ENCODE measurements at places on chromosomes 3 and 15. TPM values are rescaled to one million over a fixed set of nuclear protein-coding genes. Genes with fewer than 3 reads are reported as not detected.

- DNase-seq = no peak
These were observed 13.8 kb downstream of the ITIH4 start for GRCh38 chr3:52816654-52817053.

Gene SEMA7A
- 0.71 TPM for total RNA-seq

Gene RAB27A
- total RNA-seq = 4.0 TPM

Gene GPR62
- total RNA-seq = 0.16 TPM

- DNase-seq = no peak
These were observed 843.6 kb upstream of the ALCAM start for GRCh38 chr3:104523136-104523535.

DNA sequence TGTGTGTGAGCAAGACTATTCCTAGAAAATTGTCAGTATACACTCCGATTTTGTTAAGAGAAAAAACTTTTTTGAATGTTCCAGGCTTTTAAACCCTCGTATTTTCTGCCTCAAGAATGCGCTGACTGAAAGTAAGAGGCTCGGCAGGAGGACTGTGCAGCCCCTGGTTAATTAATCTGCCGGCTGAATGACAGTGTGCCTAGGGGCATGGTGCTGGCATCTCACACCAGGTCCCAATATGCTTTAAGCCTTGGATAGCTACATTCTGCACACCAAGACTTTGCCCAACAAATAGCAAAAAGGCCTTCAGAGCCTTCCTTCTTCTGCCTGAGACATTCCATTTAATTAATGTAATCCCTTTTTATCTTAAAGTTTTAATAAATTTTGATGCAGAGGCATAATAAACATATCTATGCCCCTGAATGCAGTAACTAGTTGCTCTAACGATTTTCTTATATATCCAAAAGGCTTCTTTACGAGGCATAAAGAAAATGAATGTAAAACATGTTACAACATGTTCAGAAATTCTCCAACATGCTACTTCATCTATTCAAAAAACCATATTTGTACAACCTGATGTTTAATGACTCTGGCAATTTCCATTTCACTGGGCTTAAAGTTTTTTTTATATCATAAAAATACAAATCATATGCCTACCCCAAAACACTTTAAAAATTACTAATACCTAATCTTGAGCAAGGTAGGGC, 37.9 kb downstream of the DPH6 start:
- no peak for DNase-seq

DNA sequence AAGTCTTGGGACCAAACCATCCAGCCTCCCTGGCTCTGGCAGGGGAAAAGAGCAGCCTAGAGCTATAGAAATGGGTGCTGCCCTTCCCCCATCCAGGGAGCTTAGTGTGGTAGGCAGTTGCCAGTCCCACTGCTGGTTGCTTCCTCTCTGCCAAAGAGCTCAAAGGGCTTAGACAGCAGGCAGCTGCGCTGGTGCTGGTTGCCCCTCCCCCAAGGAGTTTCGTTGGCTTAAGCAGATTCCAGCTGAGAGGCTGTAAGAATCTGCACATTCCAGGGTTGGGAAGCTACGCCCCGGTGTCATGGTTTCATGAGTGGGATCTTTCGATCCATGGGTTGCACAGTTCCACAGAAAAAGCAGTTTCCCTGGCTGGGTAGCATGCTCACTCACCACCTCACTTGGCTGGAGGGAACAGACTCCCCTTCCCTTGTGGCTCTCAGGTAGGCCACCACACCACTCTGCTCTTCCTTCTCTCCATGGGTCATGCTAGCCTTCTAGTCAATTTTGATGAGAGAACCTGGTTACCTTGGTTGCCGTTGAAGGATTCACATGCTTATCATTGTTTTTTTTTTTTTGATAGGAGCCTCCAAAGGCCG, 195.1 kb downstream of the EPHA6 start:
- DNase-seq = no peak

Gene EXD1
- not detected for total RNA-seq

GRCh38 chr3:23909341-23909740, 7.4 kb downstream of the NKIRAS1 start:
- DNase-seq = no peak

DNA sequence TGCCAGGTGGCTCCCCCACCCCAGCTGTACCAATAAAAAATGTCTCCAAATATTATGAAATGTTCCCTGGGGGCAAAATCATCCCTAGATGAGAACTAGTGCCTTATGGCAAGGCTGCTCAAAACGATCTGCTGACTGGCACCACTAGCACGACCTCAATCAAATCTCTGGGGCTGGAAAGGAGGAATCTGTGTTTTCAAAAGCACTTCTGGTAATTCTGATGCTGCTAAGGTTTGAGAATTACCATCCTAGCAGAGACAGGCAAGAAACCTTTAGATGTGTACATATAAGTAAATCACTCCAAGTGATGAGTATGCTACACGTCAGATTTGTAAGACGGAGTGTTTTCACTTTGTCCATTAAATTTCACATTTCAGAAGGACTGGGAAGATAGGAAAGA, 360.1 kb upstream of the THRB start:
- DNase-seq = no peak

DNA sequence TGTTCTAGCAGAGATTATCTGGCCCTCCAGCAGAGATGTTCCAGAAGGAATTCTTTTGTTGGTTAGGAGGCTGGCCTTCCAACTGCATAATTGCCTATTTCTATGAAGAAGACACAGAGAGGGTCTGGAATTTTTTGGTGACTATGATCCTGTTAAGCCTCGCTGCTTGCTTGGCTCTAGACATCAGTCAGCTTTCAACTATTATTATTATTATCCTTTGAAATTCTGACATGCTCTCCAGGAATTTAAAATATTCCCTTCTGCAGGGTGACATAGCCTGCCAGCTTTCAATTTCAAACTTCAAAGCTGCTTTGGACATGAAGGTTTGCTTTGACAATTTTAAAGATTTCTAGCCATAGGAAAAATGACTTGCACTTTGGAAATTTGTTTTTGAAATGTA, 26.3 kb upstream of the ZNF148 start:
- DNase-seq = no peak

DNA sequence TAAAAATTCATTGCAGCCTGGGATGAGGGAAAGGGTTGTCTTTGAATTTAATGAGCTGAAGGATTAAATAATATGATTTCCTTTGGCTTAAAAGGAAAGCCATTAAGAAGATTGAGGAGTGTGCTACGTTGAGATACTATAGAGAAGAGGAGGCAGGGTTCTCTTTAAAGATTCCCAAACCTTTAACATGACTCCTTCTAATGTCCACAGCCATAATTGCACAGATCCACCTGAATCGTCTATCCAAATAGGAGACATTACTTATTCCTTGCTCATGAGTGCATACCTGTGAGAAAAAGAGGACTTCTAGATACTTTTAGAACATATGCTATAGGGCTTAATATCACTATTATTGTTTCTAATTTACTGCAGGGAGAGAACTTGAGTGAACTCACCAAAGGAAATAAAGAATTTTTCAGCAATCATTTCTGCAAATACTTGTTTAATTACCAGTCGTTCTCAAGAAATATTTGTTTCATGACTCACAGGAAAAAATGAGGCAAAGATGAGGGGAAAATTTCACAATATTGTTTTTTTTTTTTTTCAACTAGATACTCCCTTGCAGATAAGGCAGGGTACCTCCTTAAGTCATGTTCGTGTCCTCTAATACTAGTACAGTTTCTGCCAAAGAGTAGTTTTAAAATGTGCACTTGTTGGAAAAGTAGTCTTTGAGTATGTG, 8.9 kb upstream of the SUCNR1 start:
- DNase-seq = no peak

GRCh38 chr3:187739561-187740332, 5.5 kb downstream of the BCL6 start:
- DNase-seq = peak; percentile 89

DNA sequence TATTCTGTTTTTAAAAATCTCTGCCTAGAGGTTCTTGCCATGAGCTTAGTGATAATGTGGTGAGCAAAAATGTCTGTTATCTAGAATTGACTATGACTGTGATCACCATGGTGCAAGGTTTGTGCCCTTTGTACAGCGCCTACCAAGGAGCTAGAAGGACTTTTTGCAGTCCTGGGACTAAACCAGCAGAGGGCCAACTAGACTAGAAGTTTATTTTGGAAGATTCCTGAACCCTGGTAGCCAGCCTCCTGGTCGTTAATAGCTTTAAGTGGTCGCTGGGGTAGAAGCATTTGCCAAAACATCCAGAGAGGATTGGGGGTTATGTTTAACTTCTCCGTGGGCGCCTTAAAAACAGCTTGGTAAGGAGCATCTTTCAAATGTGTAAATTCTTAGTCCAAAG, 7.8 kb downstream of the SCG5 start:
- DNase-seq = no peak

DNA sequence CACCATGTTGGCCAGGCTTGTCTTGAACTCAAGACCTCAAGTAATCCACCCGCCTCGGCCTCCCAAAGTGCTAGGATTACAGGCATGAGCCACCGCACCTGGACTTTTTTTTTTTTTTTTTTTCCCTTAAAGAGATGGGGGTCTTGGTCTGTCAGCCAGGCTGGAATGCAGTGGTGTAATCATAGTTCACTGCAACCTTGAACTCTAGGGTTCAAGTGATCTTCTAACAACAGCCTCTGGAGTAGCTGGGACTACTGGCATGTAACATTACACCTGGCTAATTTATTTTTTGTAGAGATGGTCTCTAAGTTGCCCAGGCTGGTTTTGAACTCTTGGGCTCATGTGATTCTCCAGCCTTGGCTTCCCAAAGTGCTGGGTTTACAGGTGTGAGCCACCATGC, 81.6 kb downstream of the ANKRD28 start:
- DNase-seq = no peak

DNA sequence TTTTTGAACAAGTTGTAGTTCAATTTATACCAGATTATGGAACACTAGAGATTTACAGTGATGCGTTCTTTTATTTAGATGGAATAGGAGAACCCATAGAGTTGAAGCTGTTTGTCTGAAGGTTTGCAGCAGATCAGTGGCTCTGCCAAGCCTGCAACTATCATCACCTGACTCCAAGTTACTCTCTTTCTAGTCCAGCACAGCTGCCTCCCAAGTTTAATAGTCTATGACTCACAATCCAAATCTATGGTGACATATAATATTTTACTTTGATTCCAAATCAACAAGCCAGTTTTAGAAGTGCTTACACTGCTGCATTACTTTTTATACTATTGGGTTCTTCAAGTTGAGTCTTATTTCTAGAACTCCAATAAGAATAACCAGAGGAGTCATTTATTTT, 400.4 kb downstream of the LPP start:
- no peak for DNase-seq

- DNase-seq = no peak
These were observed 377.0 kb downstream of the PLCL2 start for GRCh38 chr3:17261627-17262369.

GRCh38 chr15:69853544-69853951, 244.2 kb downstream of the TLE3 start:
- DNase-seq = no peak

DNA sequence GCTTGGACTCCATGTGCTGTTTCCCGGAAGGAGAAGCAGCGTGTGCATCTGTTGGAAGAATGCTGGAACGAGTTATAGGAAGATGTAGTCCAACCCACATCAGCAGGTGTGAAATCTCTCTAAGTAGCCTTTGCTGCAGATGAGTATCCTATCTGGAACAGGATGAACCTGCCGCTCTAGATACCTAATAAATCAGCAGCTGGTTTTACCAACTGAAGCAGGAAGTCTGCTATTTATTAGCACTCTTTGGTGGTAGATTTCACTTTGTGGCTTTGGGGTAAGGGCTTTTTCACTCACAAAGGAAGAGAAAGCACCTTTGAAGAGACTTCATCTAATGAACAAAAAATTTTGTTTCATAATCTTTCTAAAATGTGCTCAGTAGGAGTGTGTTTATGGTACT, 66.4 kb downstream of the DCUN1D1 start:
- no peak for DNase-seq

Gene DUOXA2
- not detected for total RNA-seq

DNA sequence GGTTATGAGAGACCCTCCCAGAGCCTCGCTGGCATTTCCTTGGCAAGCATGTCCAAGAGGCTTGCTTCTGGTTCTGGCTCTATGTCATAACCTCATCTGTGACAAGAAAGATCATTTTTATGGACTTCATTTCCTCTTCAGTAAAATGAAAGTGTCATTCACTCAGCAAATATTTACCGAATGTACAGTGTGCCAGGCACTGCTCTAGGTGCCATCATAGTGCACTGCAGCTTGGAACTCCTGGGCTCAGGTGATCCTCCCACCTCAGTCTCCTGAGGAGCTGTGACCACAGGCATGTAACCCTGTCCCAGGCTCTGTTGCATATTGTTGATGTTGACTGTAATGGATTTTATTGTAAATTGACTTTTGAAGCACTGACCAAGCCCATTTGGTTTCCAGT, 18.7 kb upstream of the ITPKA start:
- no peak for DNase-seq

Gene SCAANT1
- total RNA-seq = not detected

DNA sequence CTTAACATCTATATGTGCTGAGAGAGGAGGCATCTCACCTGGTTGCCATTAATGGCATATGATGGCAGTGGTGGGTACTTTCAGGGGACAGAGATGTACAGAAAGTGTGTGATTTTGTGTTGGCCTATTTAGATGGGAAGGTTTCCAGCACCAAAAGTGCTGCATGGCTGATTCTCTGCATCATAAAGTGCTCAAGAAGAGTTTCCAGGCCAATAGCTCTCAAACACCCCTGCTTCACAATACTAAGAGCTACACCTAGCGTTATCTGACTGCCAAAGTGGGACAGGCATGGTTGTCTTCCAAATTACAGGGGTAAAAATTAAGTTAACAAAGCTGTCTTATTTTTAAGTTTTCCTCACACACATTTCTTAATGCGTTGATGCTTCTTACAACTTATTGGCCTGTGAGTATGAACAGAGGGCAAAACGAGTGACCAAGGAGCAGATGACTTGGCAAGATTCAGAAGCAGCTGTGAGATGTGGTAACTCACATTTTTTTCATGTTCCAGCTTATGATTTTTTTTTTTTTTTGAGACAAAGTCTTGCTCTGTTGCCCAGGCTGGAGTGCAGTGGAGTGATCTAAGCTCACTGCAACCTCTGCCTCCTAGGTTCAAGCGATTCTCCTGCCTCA, 41.4 kb upstream of the VEPH1 start:
- DNase-seq = no peak

- no peak for DNase-seq
These were observed 300.5 kb downstream of the ADAMTS17 start for GRCh38 chr15:100041127-100041828.

Gene ZNF620
- total RNA-seq = 1.3 TPM

GRCh38 chr3:43503067-43503728, 118.6 kb downstream of the ANO10 start:
- no peak for DNase-seq

DNA sequence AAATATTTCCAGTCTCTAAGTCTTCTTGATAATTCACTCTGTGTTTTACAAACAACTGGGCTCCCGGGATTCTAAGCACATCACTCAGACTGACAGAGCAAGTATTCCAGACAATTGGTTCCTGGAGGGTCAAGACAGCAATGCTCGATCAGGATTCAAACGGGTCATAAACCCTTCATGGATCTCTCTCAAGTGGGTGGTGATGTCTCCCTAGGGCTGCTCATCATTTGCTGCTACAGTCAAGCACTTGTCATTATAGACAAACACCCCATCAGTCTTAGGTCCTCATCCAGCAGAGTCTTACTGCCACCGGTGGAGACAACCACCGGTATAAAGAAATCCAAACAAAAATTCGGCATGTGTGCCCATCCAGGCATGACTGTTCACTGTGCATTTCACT, 921.1 kb downstream of the FHIT start:
- no peak for DNase-seq

- no peak for DNase-seq
These were observed 37.3 kb upstream of the LEKR1 start for GRCh38 chr3:156788846-156789245.

All from psoas muscle (tissue), 8 donors.